Spinal cord (tissue), 10 donors: ENCODE measurements at places on chromosomes 3 and 15. TPM values are rescaled to one million over a fixed set of nuclear protein-coding genes. Genes with fewer than 3 reads are reported as not detected.

The TMEM212 gene
- total RNA-seq = 0.22 TPM

DNA sequence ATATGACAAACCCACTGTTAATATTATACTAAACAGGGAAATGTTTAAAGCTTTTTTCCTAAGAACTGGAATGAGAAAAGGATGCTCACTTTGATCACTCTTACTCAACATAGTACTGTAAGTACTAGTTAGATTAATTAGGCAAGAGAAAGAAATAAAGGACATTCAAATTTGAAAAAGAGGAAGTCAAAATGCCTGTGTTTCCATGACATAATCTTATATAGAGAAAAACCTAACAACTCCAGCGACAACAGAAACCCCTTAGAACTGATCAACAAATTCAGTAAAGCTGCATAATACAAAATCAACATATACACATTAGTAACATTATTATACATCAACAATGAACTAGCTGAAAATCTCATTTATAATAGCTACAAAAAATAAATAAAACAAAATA is 200.6 kb upstream of the ROBO1 start:
- H3K4me3 ChIP-seq = no peak overlapping the region
- H3K4me1 ChIP-seq = no peaks in the 10 kb centered on the region
- no peaks in the 10 kb centered on the region for H3K27me3 ChIP-seq
- H3K36me3 ChIP-seq = no peaks in the 10 kb centered on the region

GRCh38 chr3:43765521-43765971 is 74.8 kb downstream of the ABHD5 start:
- H3K36me3 ChIP-seq = no peaks in the 10 kb centered on the region
- no peak overlapping the region for H3K27ac ChIP-seq
- no peaks in the 10 kb centered on the region for H3K27me3 ChIP-seq
- no peak overlapping the region for H3K4me3 ChIP-seq
- no peak for DNase-seq
- peaks cover 22% of the 10 kb centered on the region for H3K4me1 ChIP-seq

- H3K4me3 ChIP-seq = no peak overlapping the region
- no peak for DNase-seq
- no peaks in the 10 kb centered on the region for H3K4me1 ChIP-seq
- no peaks in the 10 kb centered on the region for H3K27me3 ChIP-seq
- H3K27ac ChIP-seq = no peak overlapping the region
- peaks cover 12% of the 10 kb centered on the region for H3K36me3 ChIP-seq
Observed at GRCh38 chr15:75416584-75416983, 34.9 kb downstream of the SIN3A start.

DNA sequence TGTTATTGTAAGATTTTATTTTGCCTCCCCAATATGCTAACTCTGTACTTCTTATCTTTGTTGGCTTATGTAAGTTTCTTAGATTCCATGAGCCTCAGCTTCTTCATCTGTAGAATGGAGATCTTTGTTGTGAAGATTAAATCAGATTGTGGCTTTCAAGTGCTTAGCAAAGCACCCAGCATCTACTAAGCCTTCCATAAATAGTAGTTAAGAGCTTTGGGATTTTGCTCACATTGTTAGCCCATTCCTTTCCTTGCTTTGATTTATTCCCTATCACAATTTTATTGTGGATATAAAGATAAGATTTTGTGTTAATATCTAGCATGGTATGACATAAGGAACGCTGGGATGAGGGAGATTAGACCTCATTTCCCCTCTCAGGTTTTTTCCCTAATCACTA is 501.4 kb downstream of the PYDC2 start:
- no peak overlapping the region for H3K4me3 ChIP-seq
- no peak overlapping the region for H3K27ac ChIP-seq
- no peaks in the 10 kb centered on the region for H3K27me3 ChIP-seq
- no peaks in the 10 kb centered on the region for H3K36me3 ChIP-seq

GRCh38 chr3:119652306-119653033 is 7.9 kb downstream of the POPDC2 start:
- no peaks in the 10 kb centered on the region for H3K4me1 ChIP-seq
- H3K27me3 ChIP-seq = no peaks in the 10 kb centered on the region
- peaks cover 7% of the 10 kb centered on the region for H3K36me3 ChIP-seq
